ENCODE measurements at places on chromosomes 2 and 18.

GRCh38 chr18:14100503-14101286, 31.5 kb downstream of the ZNF519 start:
- DNase-seq, result no peak

GRCh38 chr2:11757101-11757500, 10.7 kb downstream of the LPIN1 start:
- no peak for DNase-seq

GRCh38 chr2:84857566-84857965, 23.3 kb downstream of the TRABD2A start:
- no peak for DNase-seq

DNA sequence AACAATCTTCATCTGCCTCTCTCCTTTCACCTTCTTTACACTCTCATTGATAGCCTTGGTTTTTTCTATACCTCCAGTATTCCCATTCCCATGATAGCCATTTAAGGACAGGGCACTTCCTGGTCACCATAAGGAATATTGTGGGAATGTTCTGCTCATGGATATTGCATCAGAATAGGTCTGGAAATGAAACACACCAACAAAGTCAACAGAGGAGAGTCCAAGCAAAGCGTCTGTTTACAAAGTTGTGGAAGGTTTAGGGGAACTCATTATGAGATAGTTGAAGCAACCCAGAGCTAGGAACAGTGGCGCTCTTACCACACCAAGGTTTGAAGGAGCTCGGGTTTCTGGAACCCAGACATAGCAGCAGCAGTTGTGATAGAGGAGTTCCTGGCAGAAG, 150.3 kb upstream of the TNP1 start:
- no peak for DNase-seq

DNA sequence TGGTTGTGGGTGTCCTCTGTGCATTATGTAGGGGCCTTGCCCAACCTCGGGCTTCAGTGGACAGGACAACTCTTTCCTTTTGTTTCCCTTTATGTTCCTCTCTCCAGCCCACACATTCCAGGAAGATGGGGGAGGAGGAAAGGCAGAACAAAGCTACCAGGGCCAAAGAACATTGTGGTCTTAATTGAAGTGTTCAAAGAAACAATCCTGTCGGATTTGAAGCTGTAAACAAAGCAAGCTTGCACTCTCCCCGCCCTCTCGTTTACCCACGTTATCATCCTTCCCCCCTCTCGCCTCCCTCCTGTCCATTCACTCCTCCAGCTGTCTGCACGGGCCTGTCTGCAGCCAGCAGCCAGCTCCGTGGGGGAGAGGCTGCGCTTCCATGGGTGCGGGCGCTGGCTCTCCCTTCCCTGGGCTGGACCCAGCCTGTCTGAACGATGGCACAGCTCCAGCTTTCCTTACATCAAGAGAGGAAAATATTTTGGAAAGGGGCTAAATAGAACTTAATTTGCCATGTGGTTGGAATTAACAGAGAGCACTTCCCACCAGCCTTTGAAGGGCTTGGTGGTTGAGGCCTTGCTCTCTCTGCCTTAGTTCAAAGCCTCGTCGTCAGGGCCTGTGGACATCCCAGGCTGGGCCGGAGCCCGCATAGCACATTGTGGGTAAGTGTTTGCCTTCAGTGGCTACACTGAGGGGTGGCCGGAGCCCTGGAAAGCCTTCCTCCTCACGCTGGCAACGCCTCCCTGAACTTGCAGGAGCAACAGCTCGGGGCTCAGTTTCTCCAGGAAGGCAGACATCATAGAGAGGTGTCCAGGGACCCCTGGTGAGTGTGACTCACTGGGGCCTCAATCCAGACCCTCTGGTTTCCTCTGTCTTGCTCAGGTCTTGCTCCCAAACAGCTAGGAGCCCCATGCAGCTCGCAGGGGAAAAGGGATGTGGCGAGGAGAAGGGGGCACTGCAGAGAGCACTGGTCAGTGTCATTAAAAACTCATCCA, 60.6 kb upstream of the HS6ST1 start:
- DNase-seq, result peak; percentile 24

- DNase-seq, result no peak
Measured at GRCh38 chr2:181586569-181587081, 70.3 kb downstream of the CERKL start.

DNA sequence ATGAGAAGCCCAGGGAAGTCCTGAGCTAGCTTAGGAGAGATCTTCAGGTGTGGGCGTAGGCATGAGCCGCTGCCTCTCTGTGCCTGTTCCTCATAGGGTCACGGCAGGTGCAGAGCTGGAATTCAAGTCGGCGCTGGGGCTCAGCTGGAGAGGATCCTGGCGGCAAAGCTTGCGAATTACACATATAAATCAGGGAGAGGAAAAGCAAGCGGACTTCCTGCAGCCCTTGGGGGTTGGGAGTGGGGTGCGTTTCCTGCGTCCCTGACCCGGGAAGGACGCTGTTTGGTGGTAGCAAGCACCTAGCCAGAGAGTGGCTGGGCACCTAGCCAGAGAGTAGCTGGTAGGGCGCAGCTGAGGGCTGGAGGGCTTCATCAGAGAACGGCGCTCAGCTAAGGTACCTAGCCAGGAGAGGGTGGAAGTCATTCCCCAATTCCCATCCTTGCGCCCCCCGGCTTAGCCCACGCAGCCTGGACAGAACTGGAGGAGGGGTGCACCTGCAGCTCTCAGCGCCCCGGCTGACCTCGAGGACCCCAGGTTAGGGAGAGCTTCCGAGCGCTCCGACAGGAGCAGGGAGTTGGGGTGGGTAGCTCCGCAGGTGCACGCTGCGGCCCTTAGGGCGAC, 459 bp upstream of the EFR3B start:
- DNase-seq, result no peak

- peak; percentile 55 for DNase-seq
Measured at GRCh38 chr2:168851674-168852320, 38.4 kb downstream of the SPC25 start.

DNA sequence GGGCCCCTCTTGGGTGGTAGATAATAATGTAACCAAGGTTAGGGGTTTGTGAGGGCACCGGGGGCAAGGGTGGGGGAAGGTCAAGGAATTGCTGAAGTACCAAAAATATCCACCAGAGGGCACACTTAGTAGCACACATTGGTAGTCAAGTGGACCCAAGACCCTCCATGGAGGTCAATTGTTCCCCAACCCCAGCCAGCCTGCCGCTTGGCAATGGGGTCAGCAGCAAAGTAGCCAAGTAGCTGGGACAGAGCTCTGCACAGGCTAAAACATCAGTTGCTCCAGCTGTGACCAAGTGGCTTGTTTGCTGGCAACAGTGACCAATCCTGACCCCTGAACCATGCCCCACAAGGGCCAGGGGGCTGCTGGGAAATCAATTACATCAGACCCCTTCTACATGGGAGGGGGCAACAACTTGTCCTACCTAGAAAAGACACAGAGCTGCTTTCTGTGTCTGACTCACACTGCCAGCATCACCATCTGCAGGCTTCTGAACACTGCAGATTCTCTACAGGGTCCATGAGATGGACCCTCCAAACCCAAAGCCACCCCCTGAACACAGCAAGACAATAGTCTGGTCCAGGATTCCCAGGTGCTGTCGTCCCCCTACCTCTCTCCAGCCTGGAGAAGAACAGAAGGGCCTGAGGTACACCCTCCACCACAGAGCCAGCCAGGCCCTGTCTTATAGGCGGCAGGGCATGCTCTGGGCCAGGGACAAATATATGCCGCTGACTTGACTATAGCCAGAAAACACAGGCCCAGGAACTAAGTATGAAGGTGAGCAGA, 76.0 kb downstream of the EMX1 start:
- DNase-seq, result no peak

GRCh38 chr2:134127496-134127895, 126.4 kb upstream of the MGAT5 start:
- DNase-seq, result no peak

- DNase-seq, result no peak
Measured at GRCh38 chr2:169721016-169721415, 12.6 kb upstream of the KLHL23 start.

GRCh38 chr2:134714228-134714627, 4.6 kb downstream of the TMEM163 start:
- DNase-seq, result no peak

- no peak for DNase-seq
Measured at GRCh38 chr18:69980982-69981804, 33.5 kb upstream of the CD226 start.

DNA sequence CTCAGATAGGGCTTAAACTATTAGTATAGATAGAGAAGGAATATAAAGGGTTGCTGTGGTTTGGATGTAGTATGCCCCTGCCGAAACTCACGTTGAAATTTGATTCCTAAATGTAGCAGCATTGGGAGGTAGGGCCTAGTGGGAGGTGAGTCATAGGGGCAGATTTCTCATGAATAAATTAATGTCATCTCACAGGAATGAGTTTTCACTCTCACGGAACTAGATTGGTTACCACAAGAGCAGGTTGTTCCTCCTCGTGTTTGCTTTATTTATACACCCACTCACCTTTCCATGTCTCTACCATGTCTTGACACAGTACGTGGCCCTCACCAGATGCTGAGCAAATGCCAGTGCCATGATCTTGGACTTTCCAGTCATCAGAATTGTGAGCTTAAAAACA, 218.2 kb downstream of the RBM43 start:
- peak; percentile 71 for DNase-seq

DNA sequence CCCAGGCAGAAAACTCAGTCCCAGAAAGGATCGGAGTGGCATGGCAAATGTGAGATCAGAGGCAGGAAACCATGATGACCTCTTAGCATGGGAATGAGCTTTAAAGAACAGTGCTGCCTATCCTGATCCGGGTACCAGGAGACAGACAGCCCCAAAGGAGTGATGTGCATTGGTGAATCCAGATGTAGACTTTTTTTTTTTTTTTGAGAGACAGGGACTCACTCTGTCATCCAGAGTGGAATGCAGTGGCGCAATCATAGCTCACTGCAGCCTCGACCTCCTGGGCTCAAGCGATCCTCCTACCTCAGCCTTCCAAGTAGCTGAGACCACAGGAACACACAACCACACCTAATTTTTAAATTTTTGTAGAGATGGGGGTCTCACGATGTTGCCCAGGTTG, 122.7 kb downstream of the VAPA start:
- DNase-seq, result no peak

- no peak for DNase-seq
Measured at GRCh38 chr2:25817630-25818029, 60.7 kb downstream of the ASXL2 start.

DNA sequence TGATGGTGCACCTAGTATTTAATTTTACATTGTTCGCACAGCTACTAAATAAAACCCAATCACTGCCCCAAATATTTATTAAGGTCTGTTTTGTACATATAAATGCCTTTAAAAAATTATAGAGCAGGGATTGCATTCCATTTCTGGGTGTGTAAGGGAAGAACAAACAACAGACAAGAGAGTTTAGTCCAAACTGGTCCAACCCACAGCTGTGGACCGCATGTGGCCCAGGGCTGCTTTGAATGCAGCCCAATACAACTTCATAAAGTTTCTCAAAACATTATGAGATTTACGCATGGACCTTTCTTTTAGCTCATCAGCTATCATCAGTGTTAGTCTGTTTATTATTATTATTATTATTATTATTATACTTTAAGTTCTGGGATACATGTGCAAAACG, 114.8 kb upstream of the LRATD1 start:
- DNase-seq, result no peak

- DNase-seq, result no peak
Measured at GRCh38 chr18:61855449-61856378, 37.1 kb downstream of the RNF152 start.

DNA sequence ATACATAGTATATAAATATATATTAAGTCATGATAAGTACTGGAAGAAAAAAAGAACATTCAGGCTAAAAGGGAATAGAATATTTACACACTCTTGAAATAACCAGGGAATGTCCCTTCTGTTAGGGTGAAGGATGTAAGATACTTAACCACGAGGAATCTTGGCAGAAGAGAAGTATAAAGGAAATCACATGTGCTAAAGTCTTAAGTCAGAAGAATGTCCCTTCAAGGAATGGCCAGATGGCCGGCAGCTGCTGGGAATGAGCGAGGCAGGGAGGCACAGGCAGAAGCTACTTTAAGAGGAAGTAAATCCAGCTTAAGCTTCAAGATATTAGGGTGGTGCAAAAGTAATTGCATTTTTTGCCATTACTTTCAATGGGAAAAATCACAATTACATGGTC, 5.5 kb downstream of the CCDC102B start:
- DNase-seq, result peak; percentile 84

DNA sequence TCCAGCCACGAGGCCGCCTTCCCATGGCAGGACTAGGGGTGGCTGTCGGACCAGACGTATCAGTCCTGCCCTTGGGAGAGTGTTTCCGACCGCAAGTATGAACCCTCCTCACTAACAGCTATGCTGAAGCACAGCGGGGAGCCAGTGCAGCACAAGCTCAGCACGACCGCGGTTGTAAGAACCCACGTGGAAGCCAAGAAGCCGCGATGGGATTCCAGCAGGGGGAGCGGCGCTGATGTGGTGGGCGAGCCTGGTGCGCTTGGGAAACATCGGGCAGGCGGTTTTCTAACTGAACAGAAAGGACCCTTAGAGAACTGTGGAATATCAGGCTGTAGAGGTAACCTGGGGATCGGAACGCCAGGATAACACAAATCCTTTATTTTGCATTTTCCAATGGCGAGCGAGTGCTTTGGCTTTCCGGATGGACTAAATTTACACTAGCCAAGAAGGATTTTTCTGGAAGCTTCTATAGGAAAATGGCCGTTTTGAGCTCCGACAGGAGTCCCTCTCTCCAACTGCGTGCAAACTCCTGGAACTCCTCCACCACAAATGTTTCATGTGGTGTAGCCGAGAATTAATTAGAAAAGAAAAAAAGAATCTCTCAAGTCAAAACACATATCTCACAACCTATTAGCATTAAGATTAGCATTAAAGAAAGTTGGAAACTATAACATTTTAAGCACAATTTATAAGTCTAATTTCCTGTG, 132.0 kb upstream of the MYCN start:
- DNase-seq, result no peak

GRCh38 chr2:173353556-173353955, 1.1 kb upstream of the CDCA7 start:
- DNase-seq, result no peak

DNA sequence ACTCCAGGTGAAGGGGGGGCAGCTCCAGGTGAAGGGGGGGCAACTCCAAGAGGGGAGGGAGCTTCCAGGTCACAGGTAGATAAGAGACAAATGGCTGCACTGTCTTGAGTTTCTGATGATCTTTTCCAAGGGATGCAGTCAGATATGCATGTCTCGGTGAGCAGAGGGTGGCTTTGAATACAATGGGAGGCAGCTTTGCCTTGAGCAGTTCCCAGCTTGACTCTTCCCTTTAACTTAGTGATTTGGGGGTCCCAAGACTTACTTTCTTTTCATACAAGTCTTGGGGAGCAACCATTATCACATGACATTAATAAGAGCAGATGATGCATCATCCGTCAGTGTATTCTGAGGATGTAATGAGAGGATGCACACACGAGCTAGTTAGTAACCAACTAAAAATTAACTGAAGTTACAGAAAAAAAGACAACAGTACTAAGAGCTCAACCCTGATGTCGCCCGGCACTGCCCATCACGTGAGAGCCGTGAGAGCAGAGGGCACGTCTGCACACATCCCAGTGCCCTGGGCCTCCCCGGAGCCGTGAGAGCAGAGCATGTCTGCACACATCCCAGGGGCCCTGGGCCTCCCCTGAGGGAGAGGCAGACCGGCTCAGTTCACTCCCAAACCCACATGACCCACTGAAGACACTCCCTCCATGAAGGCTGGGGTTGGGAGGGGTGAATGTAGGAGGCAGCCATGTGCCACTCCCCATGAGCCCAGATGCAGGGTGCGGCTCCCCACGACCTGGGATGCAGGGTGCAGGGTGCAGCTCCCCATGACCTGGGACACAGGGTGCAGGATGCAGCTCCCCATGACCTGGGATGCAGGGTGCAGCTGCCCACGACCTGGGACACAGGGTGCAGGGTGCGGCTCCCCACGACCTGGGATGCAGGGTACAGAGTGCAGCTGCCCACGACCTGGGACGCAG, 39.4 kb downstream of the PXDN start:
- DNase-seq, result no peak

GRCh38 chr2:238238766-238239542, 884 bp downstream of the HES6 start:
- no peak for DNase-seq
